ENCODE measurements at places on chromosomes 13 and 19.

- no peak for DNase-seq
These were observed 300.1 kb downstream of the COG6 start for GRCh38 chr13:39955560-39955959.

DNA sequence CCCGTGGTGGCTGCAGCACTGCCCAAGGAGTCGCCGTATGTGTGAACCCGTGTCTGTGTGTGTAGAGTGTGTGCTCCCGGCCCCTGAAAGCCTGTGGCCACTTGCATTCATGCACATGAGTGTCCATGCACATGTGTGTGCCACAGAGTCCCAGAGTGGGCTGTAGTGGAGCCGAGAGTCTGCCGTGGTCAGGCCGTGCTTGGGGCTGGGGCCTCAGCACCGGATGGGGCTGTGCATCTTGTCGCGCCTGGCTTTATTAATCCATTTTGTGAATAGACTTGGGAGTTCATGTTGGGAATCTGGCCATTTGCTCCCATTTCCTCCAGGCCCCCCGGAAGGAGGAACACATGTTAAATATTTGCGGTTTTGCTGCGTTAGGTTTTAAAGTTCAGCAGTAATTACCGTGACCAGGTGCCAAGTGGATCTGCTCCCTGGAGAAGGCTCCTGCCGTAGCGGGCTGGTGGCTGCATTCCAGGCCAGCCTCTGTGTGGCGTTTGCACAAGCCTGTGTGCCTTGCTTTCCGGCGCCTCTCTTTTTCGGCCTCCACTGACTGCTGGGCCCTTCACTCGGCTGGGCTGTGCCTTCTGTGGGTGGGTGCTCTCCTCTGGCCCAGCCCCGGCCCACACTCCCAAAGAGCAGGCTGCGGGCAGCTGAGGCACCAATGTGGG, 69.2 kb upstream of the KCTD15 start:
- DNase-seq, result no peak

DNA sequence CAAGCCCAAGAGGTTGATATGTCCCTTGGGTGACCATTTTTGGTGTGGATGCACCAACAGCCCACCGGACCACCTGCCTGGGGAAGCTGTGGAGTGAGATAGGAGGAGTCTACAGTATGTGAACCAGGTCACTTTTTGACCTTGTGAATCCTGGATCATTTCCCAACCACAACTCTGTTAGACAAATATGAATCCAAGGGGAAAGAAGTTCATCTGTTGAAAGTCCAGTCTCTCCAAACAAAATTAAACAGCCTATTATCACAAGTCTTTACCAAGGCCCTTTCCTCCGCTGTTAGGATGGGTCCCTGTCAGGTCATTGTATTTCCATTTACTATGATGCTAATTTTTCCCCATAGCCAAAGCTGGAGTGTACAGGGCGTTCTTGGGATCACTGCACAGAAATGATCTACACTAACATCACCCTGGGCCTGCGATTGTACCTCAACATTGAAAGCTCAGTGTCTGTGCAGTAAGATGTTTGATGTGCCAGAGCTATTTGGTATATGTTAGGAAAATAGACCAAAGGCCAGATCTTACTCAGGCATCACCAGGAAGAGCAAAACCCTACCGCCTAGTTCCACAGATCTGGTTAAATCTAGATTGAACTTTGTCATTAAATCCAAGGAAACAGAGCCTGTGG, 117.1 kb downstream of the STARD13 start:
- DNase-seq, result no peak

DNA sequence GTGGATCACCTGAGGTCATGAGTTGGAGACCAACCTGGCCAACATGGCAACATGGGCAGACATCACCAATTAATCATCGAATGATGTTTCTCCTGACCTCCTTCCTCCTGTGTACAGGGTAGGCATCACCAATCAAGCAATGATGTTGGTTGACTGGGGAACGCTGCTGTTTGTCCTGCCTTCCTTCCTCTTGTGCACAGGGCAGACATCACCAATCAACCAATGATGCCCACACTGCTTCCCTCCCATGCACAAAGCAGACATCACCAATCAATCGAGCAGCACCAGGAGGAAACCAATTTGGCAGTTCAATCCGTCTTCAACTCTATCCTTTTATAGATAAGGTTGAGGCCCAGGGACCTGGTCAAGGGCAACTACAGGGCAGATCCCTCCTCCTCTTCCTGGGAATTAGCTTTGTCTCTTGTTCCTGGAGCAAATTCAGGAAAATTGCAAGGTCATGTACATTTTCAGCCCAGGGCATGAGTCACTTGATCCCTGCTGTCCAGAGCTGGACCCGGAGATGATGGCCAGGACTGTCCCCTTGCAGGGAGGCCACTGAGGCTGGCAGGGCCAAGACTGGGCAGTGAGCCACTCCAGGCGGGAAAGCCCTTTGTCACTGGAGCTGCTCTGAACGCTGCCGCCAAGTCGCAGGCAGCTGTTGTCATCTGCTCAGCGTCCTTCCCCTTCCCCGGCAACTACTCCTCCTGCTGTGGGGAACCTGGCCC, 5.3 kb upstream of the CSNK1G2 start:
- DNase-seq, result no peak

DNA sequence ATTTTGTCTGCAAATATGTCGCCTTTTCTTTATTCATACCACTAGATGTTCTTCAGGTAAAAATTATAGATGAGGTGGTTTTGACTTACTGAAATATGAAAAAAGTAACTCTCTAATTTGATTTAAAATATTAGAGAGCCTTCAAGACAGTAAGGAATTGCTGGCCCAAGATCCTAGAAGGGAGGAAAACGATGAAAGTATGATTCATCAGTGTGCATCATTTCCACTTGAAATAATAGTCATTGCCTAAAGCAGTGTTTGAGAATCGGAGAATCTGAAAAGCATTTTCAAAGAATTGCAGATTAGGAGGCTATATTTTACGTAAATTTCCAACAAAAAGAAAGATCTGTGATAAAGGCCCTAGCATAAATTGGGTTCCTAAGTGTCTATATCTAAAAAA, 1707.9 kb upstream of the PRR20A start:
- DNase-seq, result no peak

DNA sequence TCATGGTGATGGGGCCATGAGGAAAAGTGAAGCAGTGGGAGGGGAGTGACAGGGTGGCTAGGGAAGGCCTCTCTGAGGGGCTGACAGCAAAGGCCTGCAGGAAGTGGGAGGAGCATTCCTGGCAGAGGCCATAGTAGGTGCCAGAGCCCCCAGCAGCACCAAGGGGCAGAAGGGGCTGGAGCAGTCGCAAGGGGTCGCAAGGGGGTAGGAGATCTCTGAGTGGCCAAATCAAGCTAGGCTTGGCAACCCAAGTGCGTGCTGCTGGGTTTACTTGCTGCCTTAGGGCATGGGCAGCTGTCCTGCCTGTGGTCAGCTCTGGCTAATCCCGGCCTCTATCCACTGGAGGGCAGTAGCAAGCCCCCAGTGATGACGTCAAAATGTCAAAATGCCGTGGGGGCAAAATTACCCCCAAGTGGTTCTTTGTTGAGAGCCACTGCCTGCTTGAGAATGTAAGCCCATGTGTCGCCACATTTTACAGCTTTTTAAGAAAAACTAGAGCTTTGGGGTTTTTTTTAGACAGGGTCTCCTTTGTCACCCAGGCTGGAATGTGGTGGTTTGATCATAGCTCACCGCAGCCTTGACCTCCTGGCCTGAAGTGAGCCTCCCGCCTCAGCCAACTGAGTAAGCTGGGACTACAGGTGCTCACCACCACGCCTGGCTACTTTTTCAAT, 11.8 kb downstream of the CCDC97 start:
- DNase-seq, result peak; percentile 80

DNA sequence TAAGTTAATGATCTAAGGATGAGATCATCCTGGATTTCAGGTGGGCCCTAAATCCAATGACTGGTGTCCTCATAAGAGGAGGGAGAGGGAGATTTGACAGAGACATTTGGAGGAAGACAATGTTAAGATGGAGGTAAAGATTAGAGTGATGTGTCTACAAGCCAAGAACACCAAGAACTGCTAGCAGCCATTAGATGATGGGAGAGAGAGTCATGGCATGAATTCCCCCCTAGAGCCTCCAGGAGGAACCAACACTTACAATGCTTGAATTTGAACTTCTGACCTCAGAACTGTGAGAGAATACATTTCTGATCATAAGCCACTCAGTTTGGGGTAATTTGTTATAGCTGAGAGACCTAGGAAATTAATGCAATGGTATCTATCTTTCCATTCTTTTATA, 68.1 kb upstream of the RFXAP start:
- no peak for DNase-seq

DNA sequence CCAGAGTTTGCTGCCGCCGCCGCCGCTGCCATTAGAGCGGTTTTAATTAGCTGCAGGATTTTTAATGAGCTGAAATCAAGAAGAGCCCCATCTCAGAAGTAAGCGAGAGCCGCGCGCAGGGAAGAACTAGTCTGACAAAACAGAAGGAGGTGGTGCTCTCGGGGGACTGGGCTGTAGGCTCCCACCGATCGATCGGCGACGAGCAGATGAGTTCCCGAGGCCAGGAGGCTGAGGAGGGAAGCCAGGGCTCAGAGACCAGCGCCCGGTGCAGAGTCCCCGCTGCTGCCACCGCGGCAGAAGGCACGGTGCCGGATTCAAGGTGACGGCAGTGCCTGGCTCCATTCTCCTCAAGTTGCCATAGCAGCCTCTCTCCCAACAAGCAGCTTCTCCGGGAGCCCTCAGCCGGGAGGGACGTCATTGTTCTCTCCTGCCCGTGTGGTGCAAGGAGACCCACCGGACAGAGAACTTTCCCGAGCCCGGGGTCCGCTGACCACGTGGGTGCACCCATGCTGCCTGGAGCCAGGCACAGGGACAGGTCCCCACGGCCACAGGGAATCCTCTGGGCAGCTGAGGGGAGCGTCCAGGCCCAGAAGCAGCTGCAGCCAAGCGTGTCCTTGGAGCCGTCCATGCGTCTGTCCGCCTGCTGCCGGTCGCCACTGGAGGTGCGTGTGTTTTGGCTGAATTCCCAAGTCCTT, 62.9 kb downstream of the CHST8 start:
- DNase-seq, result peak; percentile 72

DNA sequence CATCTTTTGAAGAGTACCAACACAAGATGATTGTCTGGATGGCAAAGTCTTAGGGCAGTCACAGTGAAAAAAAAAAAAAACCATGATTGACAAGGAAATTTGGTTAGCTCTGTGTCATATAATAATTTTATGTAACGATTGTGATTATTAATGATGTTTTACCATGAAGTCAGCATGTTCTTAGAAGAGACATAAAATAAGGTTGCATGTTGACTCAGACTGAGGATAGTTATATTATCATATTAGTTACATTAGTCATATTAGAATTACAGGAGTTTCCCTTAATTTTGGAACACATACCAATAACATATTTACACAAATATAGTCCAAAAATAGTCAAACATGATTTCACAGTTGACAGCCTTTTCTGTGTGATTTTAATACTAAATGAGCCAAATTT, 5.7 kb downstream of the ZNF431 start:
- DNase-seq, result no peak

DNA sequence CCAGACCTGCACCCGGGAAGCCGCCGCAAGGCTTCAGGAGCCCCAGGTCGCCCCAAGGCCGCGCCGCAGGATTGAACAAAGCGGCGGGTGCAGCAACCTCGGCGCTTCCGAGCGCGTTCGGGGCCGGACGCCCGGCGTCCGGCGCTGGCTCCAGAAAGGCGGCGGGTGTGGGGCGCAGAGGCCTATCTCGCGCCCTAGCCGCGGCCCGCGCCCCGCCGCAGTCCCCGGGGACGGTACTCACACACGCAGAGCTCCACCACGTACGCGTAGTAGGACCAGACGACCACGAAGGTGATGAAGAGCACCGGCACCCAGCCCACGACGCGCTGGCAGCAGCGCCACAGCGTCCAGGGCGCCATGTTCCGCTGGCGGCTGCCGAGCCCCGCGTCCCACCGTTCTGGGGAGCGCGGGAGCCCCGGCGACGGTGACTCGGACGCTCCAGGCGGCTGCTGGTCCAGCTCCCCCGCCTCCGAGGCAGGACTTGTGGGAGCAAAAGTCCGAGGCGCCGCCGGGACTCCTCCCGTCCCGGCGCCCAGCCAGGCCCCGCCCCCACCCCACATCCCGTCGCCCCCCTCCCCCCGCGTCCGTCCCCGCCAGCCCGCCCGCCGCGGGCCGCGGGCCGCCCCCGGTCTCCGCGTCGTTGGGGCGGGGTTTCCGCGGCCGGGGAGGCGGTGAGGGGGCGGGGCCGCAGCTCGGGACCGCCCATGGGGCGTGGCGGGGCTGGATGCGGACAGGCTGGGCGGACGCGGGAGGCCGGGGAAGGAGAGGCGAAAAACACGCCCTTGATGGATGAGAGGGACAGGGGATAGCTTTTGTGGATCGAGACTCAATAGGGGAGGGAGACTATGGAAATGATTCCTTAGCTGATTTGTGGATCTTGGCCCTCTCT, at the start of gene ZDHHC20:
Gene ZDHHC20, minus strand, starts transcription at position 491 of the 889 bp plus-strand sequence. Its CDS starts 132 bp downstream, at position 359.
- peak; percentile 91 for DNase-seq

DNA sequence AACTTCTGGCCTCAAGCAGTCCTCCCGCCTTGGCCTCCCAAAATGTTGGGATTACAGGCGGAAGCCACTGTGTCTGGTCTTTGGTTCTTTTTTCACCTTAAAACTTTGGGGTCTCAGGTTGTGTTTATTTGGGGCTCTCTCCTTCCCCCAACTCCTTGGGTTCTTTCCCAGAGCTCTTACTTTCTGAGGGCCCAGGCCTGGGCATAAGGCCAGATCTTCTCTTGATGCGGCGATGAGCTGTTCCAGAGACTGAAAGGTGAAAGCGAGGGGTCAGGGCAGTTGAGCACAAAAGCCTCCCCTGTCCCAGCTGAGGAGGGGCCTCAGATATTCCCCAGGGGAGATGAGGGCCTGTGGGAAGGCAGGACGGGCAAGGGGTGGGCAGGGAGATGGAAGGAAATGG, 7.1 kb downstream of the POLR1G start:
- DNase-seq, result no peak

DNA sequence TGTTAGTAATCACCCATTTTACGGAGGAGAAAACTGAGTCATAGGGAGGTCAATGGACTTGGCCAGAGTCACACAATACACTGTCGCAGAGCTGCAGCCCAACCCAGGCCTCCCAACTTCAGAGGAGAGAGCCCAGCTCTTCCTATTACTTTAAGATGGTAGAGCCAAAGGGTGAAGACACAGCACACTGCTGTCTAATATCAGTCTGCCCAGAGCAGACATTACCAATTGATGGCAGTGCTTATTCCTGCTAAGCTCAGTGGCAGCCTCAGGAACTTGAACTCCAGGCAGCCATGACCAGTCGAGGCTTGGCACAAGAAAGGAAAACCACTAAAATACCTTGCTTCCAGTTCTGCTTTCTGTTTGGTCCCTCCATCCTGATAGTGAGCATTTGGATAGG, 18.4 kb downstream of the TMEM150B start:
- no peak for DNase-seq

DNA sequence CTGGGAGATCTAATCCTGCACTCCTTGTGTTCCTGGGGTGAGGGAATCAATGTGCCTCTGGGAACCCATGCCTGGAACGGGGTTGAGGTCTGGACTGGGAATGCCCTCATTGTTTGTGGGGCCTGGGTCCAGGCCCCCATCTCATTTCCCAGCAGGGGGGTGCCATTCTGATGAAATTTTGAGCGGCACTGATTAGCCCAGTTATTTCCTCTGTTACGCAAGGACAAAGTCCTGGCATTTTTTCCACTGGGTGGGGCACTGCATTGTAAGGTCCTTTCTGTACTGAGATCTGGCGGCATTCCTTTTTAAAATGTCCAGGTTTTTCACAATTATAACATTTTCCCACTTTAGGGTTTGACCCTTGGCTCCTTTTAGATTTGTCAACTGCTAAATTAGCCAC, 14.8 kb downstream of the FPR3 start:
- no peak for DNase-seq

Data from posterior cingulate gyrus (tissue), 11 donors.